ENCODE measurements at places on chromosomes 3 and 15.

DNA sequence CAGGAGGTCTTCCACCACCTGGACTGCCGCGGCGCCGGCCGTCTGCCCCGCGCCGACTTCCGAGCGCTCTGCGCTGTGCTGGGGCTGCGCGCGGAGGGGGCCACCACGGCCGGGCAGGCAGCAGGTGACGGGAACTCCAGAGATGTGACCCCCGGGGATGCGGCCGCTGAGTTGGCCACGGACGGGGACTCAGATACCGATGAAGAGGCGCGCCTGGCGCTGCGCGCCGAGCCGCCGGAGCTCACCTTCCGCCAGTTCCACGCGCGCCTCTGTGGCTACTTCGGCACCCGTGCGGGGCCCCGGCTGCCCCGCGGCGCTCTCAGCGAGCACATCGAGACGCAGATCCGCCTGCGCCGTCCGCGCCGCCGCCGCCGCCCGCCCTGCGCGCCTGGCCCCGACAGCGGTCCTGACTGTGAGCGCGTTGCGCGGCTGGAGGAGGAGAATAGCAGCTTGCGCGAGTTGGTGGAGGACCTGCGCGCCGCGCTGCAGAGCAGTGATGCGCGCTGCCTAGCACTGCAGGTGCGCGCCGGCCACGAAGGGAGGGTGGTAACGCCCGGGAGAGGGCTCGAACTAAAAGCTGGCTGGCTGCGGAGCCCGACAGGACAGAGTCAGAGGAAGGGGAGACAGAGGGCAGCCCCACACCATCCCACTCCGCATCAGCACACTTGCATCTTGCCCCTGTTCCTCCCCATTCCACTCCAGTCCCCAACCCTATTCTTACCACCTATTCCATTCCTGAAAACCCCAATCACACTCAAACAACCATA is 885 bp downstream of the EFCC1 start:
- no peak for DNase-seq

DNA sequence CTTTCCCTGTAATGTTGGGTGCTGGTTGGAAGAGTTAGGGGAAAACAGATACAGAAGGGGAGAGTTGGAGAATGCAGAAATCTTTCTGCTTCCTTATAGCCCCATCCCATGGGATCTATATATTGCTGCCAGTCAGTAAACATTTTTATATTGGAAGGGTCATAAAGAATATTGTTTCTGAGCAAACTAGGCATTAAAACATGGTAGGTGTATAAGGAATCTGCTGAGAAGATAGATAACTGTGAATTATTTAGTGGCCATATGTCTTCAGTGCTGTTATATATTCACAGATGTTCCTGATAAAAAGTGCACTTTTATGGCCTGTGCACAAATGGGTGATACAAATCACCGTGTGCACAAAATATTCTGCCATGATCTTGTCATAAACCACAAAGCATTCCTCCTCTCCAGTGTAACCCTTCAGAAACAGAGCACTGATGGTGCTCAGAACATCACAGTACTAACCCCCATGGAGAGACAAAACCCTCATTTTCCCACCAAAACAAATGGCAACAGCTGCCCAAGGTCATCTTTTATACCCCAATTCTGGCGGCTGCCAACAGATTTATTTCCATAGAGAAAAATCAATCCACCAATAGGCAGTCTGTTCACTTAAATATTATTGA is 269.3 kb downstream of the SLC9A9 start:
- DNase-seq, result no peak

GRCh38 chr3:147113293-147114044 is 292.9 kb downstream of the ZIC4 start:
- no peak for DNase-seq

- DNase-seq, result no peak
These were observed 441.9 kb upstream of the MDFIC2 start for GRCh38 chr3:70754314-70754713.

DNA sequence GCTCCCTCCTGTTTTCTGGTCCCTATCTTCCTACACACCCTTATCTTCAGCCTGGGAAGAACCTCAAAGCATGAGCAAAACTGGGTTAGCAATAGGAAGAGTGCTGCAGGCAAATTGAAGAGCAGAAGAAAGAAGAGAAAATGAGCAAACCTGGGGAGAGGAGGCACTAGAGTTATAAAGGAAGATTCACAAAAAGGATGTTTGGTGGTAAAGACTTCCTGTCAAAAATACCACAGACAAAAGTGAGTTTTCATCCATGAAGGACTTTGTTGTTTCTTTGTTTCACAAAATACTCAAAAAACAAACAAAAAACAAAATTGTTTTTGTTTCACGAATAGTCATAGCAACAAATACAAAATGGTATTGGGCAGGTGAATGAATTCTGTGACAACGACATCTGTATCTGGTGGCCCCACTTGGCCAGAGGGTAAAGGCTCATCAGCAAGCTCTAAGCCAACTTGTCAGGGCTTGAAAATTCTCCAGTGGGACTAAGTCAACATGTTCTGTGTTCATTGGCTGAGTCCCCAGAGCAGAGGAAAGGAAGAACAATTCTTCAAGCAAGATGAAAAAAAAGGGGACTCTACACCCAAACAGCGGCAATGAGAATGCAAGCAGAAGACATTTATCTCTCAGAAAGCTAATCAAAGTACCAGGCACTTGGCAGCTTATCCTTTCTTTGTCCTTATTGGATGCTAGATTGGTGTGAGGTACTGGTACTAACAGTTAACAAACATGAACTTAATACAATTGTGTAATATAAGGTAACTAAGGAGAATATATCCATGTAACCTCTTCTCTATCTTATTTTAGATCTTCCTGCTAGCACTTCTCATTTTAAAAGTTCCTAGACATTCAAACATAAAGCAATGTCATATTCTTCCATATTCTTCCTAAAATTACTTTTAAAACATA is 9.7 kb downstream of the ATP8B4 start:
- DNase-seq, result no peak

DNA sequence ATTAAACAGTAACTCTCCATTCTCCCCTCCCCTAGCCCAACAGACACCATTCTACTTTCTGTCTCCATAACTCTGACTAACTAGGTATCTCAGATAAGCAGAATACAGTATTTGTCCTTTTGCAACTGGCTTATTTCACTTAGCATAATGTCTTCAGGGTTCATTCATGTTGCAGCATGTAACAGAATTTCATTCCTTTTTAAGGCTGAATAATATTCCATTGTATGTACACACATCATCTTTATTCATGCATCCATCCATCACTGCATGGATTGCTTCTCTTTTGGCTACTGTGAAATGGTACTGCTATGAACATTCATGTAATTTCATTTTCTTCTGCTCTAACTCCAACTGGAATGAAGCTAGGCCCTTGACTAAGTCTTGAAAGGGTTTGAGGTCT is 2.0 kb upstream of the PTPN23 start:
- no peak for DNase-seq

- DNase-seq, result no peak
These were observed 572.6 kb downstream of the FOXP1 start for GRCh38 chr3:71010726-71011455.

DNA sequence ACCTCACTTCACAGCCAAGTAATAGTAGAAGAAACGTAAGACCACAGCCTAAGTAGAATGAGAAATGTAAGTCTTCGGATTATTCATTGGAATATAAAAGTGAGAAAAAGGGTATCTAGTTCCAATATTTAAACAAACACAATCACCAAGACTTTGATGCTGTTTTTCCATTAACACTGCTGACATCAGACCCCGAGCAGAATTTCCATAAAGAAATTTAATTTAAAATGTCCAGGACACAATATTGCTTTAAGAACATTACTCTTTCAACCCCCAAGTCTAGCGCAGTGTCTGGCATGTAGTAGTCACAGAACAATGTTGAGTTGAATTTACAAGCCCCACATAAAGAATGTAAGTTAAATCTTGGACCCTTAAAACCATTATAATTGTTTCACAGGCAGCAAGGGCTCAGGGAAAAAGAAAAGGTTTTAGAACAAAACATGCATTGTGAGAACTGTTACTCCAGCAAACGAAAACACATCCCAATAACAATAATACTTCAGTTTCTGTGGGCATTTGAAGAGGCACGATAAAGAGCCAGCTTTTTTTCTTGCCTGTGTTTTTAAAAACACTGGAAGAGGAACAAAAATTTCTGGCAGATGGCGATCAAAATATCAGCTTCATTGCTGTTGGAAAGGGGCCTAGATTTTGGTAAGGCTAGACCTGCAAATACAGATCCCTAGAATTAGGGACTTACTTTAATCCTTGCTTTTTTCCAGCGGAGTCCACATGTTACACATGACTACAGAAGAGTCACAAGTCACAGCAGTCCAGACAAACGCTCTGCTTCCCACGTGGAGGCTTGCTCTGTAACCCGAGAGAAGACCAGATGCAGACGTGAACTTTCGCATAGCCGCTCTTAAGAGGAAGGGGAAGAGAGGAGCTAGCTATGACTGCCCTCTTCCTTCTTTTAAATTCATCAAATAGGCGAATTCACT is 77.9 kb upstream of the IGSF10 start:
- DNase-seq, result peak; percentile 26

GRCh38 chr3:177934001-177934891 is 602.0 kb upstream of the KCNMB2 start:
- DNase-seq, result peak; percentile 54

- no peak for DNase-seq
These were observed 30.0 kb upstream of the SLC41A3 start for GRCh38 chr3:126113733-126114442.

- no peak for DNase-seq
These were observed 31.4 kb downstream of the GTF2E1 start for GRCh38 chr3:120773932-120774331.

GRCh38 chr3:129598000-129598381 is 8.5 kb downstream of the PLXND1 start:
- no peak for DNase-seq

DNA sequence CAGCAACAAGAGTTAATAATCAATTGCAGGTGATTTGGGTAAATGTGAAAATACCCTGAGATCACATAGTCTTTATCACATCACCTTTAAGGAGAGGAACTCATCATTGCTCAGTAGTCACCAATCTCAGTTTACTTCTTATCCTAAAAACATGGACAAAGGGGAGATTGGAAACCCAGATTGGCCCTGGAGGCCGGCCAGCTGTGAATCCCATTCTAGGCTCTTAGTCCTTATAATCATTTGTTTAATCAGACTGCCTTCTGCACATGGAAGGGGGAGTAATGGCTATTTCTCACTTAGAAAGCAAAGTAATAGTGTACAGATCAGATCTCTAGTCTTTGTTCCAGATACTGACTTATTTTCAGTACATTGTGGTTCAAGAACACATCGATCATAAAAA is 37.2 kb upstream of the CPB1 start:
- no peak for DNase-seq

DNA sequence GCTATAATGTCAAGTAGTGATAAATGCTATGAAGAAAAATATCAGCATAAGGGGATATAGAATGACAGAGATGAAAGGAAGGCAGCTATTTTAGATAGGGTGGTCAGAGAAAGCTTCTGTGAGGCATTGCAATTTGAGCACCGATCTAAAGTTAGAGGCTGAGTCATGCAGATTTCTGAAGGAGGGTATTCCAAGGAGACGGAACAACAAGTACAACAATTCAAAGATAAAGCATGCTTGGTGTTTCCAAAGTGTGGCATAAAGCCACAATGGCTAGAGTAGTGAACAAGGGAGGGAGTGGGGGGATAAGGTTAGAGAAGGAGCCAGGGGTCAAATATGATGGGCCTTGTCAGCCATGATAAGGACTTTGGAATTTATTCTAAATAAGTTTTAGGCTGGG is 71.9 kb downstream of the PFN2 start:
- no peak for DNase-seq

DNA sequence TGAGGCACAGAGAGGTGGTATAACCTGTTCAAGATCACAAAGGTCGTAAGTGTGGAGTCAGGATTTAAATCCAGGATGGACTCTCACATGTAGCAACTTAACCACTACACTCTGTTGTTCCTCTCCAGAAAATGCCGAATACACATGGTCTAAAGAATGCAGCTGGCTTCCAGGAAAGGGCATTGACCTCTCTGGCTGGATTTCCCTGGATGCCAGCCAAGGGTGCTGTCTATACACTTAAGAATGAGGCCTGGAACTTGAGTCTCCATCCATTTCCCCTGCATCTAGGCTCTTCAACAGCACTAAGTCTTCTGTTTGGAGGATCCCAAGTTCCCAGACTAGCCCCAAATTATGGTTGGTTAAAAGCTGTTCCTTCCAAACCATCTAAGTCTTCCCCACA is 60.5 kb downstream of the CERS3 start:
- DNase-seq, result peak; percentile 36

GRCh38 chr15:93378558-93378957 is 289.5 kb upstream of the RGMA start:
- no peak for DNase-seq

GRCh38 chr3:187013159-187013716 is 82.9 kb downstream of the ST6GAL1 start:
- no peak for DNase-seq

DNA sequence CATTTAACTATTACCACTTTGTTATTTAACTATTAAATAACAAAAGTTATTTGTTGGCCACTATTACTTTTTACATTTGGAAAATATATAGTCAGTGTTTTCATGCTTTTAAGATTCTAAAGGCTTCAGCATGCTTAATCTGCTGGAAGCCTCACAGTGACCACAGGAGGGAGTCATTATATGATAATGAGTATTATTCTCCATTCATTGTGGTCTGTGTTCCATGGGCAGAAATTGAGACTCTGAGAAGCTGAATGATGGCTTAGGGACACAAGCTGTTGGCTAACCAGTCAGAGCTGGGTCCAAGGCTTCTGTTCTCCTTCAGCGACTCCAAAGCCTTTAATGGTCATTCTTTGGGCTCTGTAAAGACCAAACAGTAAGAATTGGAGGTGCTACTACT is 64.7 kb downstream of the BFSP2 start:
- DNase-seq, result no peak

Data from right cardiac atrium (tissue), 5 donors.